ENCODE measurements at places on chromosomes 16 and 17.
A peak's percentile ranks its signal among the peaks of the same experiment; 100 is the strongest.

GRCh38 chr16:3152991-3153368 lies 18.2 kb downstream of the ZNF213 start:
- DNase-seq: no peak

DNA sequence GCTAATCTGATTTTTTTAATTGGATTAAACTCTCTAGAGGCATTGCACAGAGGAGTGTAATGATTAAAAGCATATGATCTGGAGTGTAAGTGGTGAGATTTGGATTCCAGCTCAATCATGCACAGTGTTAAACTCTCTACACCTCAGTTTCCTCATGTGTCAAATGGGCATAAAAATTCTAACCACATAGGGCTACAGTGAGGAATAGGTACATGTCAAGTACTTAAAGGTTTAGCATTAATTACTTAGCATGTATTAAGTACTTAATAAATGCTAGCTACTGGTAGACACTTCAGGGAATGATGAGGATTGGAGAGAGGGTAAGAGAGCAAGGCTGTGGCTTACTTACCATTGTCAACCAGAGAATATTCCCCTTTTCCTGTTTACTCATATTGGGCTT lies 17.1 kb downstream of the ERI2 start:
- no peak for DNase-seq

- no peak for DNase-seq
These were observed 95.5 kb downstream of the AMFR start for GRCh38 chr16:56329887-56330286.

- DNase-seq: no peak
These were observed 887.8 kb upstream of the SOX9 start for GRCh38 chr17:71232801-71233559.

DNA sequence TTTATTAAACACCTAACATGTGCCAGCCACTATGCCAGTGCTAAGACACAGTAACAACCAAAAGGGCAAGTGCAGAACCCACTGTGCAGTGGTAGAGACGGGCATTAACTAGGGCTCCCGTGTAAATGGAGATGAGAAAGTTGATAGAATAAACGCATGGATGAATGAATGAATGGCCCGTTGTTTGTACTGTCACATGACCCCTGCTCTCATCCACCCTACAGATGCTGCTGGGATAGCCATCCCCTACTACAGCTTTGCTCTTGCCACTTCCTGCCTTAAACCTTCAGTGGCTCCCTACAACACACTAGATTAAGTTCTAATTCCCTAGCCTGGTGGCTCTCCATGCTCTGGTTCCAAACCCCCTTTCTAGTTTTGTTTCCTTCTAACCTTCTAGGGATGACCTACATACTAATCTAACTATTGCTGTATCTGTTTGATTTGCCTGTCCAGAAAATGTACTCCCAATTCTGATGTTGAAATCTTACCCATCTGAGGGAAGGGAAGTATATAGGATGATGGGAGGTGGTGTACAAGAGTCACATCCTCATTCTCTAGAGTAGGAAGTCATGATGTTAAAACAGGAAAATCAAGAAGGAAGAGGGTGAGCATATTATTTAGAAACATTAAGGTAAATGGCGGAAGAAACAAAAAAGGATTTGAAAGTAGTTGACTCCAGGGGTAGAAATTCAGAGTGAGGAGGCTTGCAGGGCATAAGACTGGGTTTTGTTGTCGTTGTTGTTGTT lies 11.4 kb upstream of the TNRC6C start:
- DNase-seq: no peak

GRCh38 chr16:8739989-8740704 lies 57.3 kb downstream of the TMEM186 start:
- no peak for DNase-seq

DNA sequence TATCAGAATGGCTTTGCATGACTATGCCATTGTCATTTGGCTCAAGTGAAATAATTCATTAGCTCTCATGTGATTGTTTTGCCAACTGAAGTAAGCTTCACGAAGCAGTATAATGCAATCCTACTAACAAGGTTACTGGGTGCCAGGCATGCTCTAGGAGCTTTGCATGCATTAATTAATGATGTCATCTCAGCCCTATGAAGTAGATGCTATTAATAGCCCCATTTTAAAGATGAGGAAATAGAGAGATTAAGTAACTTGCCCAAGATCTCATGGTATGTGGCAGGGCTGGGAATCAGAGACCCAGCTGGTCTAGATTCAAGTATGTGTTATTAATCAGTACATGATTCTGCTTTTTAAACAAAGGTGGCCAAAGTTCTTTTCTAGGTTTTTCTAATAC lies 14.1 kb downstream of the KRT39 start:
- no peak for DNase-seq

GRCh38 chr17:53919356-53919755 lies 96.6 kb downstream of the KIF2B start:
- DNase-seq: no peak

DNA sequence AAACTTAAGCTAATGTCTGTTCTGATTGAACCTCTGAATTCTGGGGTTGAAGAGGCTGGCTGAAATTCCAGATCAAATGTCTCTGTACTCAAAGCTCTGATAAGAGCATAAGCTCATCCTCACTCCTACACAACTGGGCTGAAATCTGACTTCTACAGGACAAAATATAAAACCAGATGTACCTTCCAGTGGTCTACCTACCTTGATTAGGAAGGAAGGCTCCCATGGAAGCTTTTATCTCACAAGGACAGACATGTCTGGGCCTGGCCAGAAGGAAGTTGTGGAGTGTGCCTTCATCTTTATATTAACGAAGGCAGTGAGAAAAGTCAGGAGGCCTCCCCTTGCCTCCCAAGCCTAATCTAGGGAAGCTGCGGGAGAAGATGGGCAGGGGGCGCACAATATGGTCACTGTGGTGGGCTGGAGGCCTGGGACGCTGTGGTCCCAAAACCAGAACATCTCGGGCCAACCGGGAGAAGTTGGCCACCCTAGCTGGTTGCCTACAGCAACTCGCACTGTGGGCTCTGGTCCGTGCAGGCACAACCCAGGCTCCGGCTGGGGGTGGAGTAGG lies 55.6 kb upstream of the LRRC37A3 start:
- DNase-seq: no peak

- DNase-seq: no peak
These were observed 14.6 kb downstream of the NUDT7 start for GRCh38 chr16:77736879-77737278.

DNA sequence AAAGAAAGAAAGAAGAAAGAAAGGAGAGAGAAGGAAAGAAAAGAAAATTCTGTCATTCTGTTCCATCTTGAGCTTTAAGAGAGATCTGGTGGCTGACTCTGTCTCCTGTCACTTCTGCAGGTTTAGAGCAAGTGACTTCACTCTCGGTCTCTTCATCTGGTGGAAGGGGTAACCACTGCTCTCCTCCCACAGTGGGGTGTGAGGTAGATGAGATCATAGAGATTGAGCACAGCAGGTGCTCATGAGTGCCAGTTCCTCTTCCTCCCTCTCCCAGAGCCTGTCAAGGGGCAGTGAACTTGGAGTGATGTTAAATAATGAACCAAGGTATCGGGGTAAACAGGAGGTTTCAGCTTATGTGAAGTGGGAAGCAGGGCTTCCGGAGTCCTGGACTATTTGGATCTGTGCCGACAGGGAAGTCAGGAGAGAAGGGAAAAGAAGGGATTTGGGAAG lies 47.7 kb downstream of the BEAN1 start:
- peak; percentile 78 for DNase-seq

DNA sequence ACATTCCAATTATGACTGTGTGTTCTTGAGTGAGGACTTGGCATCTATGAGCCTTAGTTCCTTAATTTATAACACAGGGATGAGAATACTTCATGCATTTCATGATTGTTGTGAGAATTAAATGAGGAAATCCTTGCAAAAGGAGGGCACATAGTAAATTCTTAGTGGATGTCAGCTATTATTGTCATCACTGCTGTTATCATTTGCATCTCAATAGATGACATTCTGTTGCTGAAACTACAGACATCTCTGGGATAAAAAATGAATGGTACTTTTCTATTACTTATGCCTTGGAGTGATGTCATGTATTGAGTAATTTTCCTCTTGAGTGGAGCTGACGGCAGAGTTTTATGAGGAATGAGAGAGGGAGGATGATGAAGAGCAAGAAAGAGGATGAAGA lies 184.4 kb upstream of the CDH11 start:
- no peak for DNase-seq

DNA sequence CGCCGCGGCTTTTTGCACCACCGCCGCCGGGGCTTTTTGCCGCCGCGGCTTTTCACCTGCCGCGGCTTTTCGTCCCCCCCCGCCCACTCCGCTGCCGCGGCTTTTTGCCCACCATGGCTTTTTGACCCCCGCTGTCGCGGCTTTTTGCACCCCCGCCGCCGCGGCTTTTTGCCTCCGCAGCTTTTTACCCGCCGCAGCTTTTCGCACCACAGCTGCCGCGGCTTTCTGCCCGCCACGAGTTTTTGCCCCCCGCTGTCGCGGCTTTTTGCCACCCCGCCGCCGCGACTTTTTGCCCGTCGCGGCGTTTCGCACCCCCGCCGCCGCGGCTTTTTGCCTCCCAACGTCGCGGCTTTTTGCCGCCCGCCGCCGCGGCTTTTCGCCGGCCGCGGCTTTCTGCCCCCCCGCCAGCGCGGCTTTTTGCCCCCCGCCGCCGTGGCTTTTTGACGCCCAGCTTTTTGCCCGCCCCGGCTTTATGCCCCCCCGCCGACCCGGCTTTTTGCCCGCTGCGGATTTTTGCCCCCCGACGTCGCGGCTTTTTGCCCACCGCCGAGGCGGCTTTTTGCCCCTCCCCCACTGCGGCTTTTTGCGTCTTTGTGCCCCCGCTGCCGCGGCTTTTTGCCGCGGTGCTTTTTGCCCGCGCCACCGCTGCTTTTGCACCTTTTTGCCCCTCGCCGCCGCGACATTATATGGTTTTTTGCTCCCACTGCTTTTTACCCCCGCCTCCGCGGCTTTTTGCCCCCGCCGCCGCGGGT lies 1343.6 kb downstream of the TP53TG3F start:
- no peak for DNase-seq
